ENCODE measurements at places on chromosomes 2 and 18.
A peak's percentile ranks its signal among the peaks of the same experiment; 100 is the strongest.

DNA sequence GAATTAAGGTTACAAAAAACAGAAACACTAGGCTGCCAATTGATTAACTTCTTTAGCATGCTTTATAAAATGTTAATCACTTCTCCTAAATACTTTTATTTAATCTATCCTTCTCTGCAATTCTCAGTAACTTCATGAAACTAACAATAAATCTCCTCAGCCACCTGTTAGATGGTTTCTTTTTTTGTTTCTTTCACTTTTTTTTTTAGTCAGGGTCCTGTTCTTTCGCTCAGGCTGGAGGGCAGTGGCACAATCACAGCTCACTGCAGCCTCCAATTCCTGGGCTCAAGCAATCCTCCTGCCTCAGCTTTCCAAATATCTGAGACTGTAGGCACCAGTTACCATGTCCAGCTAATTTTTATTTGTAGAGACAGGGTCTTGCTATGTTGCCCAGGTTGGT lies 213.4 kb upstream of the STK17B start:
- no peak for DNase-seq

- no peak for DNase-seq
These were observed 24.2 kb upstream of the NFU1 start for GRCh38 chr2:69461404-69461803.

- no peak for DNase-seq
These were observed 191.9 kb upstream of the APCDD1 start for GRCh38 chr18:10262566-10262965.

- DNase-seq, result no peak
These were observed 66.1 kb downstream of the MARCO start for GRCh38 chr2:119008108-119008507.

DNA sequence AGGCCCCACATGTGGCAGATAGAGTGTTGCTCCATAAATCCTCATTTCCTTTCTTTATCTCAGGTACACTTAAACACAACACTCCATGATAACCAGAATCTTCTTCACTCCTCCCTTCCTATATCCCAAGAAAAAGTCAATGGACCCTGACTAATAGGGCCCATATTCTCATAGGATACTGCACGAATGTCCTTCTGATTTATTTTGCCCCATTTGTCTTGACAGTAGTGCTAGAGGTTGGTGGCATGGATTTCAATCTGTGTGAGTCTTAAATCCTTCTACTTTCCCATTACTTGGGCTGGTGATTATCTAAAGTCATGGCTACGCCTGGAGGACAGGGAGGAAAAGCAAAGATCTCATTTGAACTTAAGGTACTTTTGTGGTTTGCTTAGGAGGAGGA lies 156.0 kb downstream of the ACOXL start:
- no peak for DNase-seq

- DNase-seq, result no peak
These were observed 3.6 kb upstream of the IL1A start for GRCh38 chr2:112787729-112788393.

GRCh38 chr18:43919551-43919950 lies 642.3 kb upstream of the SYT4 start:
- DNase-seq, result peak; percentile 39

GRCh38 chr18:35564795-35565453 lies 16.6 kb upstream of the GALNT1 start:
- no peak for DNase-seq

GRCh38 chr2:230179907-230180306 lies 39.9 kb downstream of the SP110 start:
- DNase-seq, result no peak

DNA sequence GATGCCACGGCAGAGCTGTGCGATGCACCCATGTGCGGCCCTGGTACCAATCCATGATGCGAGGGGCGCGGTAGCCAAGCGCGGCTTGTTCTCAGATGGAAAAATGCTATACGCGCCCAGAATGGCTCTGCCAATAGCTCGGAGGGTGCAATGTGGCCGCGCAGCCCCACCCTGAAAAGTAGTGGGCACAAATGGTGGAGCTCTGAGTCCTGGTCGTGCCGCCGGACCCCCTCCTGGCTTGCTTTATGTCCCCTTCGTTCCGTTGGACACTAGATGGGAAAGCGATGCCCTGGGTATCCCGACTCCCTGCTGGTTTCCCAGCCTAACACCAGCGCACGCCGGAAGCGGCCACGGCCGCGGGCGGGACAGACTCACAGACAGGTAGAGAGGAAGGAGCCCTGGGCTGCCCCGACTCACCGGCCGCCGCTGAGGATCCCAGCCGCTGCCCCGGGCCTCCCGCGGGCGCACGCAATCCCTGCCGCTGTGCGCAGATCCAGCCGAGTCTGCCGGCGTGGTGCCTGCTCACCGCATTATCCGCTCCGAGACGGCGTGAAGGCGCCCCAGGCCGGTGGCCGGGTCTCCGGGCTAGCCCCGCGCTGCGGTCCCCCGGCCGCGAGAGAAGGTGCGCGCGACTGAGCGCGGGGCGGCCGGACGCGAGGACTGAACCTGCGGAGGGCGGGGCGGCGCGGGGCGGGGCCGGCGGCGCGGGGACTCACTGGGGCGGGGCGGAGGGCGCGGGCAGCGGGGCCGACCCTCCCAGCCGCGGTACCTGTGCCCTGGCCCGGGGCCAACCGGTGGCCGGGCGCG lies at the start of gene CDC42EP3:
Gene CDC42EP3 (minus strand): TSS at position 634 of the 807 bp plus-strand sequence. CDS start 25,055 bp downstream, outside the sequence.
- no peak for DNase-seq

DNA sequence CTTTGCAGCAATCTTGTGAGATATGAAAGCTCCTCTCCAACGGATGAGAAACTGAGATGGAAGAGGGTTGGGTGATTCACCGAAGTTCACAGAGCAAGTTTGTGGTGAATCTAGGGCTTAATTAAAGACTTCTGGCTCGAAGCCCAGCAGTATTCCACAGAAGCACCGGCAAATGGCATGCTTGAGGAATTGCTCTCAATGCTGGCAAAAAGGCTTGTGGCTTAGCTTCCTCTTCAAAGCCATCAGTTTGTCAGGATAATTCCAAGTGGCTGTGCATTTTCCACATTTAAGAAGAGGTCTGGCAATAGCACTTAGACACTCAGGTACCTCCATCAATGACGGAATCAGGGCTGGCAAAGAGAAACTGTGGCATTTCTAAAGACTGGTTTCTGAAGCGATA lies 98.7 kb upstream of the SLC66A3 start:
- no peak for DNase-seq

- DNase-seq, result no peak
These were observed 104.8 kb upstream of the WDR75 start for GRCh38 chr2:189336276-189336975.
